NCI-H1048 (cell line): ENCODE measurements at places on chromosomes 7 and 10.

DNA sequence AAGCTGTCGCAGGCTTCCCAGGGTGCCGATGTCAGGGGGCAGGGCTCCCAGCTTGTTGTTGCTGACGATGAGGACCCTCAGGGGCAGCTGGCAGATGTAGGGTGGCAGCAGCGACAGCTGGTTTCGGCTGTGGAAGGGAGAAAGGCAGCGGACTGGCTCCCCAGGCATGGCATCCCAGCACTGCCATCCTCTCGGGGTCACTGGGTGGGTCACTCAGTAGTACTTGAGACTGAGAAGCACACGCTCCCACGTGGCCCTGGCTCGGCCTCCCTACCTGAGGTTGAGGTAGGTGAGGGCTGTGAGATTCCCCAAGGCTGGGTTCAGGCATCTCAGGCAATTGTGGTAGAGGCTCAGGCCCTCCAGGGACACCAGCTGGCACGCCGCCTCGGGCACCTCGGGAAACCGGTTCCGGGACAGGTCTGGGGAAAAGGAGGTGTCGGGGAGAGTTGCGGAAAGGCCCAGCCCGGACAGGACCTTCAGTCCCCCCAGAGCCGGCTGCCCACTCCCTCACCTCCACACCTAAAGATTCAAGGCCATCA, 3.8 kb downstream of the LRCH4 start:
- DNase-seq, result no peak

GRCh38 chr7:2523941-2524807, 4.6 kb downstream of the LFNG start:
- no peak for DNase-seq

- DNase-seq, result no peak
Measured at GRCh38 chr7:409339-410281, 110.0 kb downstream of the PDGFA start.

DNA sequence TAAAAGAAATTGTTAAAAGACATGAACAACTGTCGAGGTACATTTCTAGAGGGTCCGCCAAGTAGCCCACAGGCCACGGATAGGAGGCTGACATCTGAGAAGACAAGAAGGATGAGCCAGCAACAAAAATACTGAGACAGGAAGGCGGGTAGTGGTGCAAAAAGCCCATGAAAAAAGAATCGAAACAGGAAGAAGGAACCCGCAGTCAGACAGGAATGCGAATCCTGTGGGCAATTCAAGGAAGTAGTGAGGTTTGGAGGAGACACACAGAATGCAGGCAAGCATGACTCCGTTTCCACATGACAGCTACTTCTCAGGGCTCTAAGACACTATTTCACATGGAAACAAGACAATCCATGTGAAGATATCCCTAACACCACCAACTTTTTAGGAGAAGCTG, 125.2 kb downstream of the DOCK4 start:
- no peak for DNase-seq

DNA sequence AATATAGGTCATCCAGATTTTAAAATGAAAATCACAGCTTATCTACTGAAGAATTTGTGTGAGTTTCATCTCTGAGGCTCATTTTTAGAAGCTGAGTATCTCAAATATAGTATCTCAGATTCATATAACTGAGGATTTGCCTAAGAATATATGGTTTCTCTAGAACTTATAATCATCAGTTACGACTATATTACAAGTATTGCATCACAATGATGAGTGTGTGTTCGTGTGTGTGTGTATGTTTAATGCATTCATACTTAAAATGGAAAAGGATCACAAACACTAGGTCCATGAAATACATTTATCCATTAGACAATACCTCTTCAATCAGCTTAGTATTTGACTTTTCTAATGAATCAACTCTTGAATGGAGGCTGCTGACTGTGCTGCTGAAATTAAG, 21.3 kb downstream of the RUFY2 start:
- DNase-seq, result no peak
